H9 (cell line): ENCODE measurements at places on chromosomes 5 and 9.
A peak's percentile ranks its signal among the peaks of the same experiment; 100 is the strongest.

DNA sequence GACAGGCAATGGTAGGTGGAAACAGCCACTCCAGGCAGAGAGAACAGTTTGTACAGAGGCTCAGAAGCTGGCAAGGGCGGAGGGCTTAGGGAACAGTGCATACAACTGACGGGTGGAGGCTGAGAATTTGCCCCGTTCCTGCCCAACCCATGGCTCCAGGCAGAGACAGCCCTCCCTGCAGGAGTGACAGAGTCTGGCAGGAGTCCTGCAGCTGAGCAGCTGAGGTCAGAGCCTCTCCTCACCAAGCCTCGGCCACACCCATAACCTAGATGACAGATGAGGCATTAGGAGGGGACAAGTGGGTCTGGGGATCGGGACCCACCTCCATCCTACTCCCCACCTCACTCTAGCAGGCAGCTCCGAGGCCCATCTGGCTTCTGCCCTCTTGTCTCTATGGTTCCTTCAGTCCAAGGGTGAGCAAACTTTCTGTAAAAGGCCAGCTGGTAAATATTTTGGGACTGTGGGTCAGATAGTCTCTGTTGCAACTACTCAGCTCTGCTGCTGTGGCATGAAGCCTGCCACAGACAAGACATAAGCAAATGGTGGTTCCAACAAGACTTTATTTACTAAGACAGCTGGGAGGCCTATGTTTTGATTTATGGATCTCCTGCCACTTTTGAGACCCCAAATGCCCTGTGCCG lies 83.7 kb downstream of the SH3TC2 start:
- no peak overlapping the region for H3K27ac ChIP-seq
- H3K4me1 ChIP-seq, result peaks cover 11% of the 10 kb centered on the region
- H3K36me3 ChIP-seq, result no peaks in the 10 kb centered on the region; the same call in 2 of the 3 replicates
- no peak overlapping the region for H3K4me3 ChIP-seq
- H3K27me3 ChIP-seq, result no peaks in the 10 kb centered on the region

DNA sequence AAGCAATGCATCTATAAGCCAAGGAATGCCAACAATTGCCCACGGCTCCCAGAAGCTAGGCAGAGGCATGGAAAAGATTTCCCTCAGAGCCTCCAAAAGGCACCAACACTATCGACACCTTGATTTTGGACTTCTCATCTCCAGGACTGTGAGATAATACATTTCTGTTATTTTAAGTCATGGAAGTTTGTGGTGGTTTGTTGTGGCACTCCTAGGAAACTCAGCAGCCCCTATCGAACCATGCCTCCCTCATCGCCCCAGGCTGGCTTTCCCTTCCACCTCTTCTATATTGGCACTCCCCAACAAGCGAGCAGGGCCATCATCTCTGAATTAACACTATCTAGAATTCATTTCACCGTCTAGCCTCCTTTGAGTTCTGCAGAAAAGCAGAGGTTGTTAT lies 33.7 kb upstream of the TAS2R1 start:
- DNase-seq, result no peak
- no peaks in the 10 kb centered on the region for H3K4me1 ChIP-seq
- no peaks in the 10 kb centered on the region for H3K27me3 ChIP-seq
- H3K4me3 ChIP-seq, result no peak overlapping the region
- no peak overlapping the region for H3K27ac ChIP-seq
- H3K36me3 ChIP-seq, result no peaks in the 10 kb centered on the region

DNA sequence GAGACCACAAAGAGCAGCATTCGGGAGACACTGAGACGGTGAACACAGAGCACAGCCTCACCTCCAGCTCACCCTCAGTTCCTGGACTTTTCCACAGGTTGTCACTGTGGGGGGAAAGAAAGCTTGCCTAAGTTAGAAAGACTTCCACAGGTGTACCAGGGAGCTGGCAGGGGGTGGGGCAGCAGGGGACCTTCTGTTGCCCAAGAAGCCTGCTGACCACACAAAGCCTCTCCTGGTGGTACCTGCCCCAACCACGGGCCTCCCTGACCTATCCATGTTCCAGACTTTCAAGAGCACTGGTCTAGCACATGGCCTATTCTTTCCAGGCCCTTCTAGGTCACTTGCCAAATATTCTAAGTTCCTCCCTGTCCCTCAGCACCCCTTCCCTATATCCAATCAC lies 550.8 kb downstream of the BNC2 start:
- H3K27me3 ChIP-seq, result no peaks in the 10 kb centered on the region
- no peaks in the 10 kb centered on the region for H3K4me1 ChIP-seq
- peak; percentile 6 for DNase-seq
- no peak overlapping the region for H3K27ac ChIP-seq
- peaks cover 2% of the 10 kb centered on the region; the same call in 1 of the 3 replicates for H3K36me3 ChIP-seq
- H3K4me3 ChIP-seq, result no peak overlapping the region

- no peak overlapping the region for H3K27ac ChIP-seq
- no peaks in the 10 kb centered on the region for H3K27me3 ChIP-seq
- DNase-seq, result no peak
Measured at GRCh38 chr9:68749135-68749534, 44.1 kb downstream of the PIP5K1B start.

- no peaks in the 10 kb centered on the region for H3K27me3 ChIP-seq
- H3K4me1 ChIP-seq, result no peaks in the 10 kb centered on the region
- H3K36me3 ChIP-seq, result no peaks in the 10 kb centered on the region; the same call in 2 of the 3 replicates
- no peak overlapping the region for H3K4me3 ChIP-seq
- DNase-seq, result no peak
- H3K27ac ChIP-seq, result no peak overlapping the region
Measured at GRCh38 chr9:126061575-126061974, 265.1 kb upstream of the MVB12B start.

DNA sequence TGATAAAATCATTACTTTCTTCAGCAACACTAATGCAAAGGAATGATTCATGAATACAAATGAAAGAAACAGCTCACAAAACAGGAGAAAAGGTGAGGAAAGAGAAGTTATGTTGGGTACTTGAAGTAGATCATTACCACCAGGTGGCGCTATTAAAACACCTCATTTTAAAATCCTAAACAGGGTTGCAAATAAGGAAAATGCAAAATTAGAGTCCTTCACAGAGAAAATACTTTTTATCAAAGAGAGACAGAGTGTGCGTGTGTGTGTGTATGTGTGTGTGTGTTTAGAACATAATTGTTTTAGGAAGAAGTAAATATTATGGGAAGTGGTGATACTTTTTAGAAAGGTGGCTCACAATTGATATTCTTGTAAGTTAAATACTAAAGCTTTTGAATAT lies 49.5 kb upstream of the CD180 start:
- no peak for DNase-seq
- H3K27me3 ChIP-seq, result no peaks in the 10 kb centered on the region
- H3K4me1 ChIP-seq, result no peaks in the 10 kb centered on the region
- H3K27ac ChIP-seq, result no peak overlapping the region
- no peaks in the 10 kb centered on the region for H3K36me3 ChIP-seq
- H3K4me3 ChIP-seq, result no peak overlapping the region

GRCh38 chr5:62132276-62132675 lies 173.7 kb upstream of the KIF2A start:
- no peaks in the 10 kb centered on the region for H3K4me1 ChIP-seq
- DNase-seq, result no peak
- H3K27ac ChIP-seq, result no peak overlapping the region
- no peaks in the 10 kb centered on the region for H3K36me3 ChIP-seq

DNA sequence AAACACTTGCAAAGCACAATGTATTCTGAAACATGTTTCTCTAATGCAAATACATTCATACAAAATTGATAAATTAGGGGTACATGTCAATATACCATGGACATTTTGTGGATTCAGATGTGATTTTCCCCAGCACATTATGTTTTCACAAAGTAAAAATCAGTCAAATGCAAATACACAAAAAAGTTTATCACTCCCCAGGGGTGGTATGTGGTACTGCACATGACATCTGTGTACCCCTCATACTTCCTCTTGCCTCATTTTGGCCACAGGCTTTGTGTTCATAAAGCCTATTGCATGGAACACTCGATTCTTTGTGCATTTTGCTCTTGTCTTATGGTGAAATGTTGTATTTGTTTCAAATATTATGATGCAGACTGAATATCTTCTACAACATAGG lies 116.8 kb upstream of the PDE4D start:
- no peaks in the 10 kb centered on the region for H3K27me3 ChIP-seq
- no peak overlapping the region for H3K4me3 ChIP-seq
- no peak for DNase-seq
- H3K36me3 ChIP-seq, result no peaks in the 10 kb centered on the region

GRCh38 chr9:135328485-135329417 lies 150.8 kb upstream of the PPP1R26 start:
- H3K27me3 ChIP-seq, result no peaks in the 10 kb centered on the region
- no peak for DNase-seq
- H3K36me3 ChIP-seq, result peaks cover 10% of the 10 kb centered on the region

- no peaks in the 10 kb centered on the region; the same call in 1 of the 2 replicates for H3K4me1 ChIP-seq
- H3K27ac ChIP-seq, result no peak overlapping the region
- no peak overlapping the region for H3K4me3 ChIP-seq
- H3K27me3 ChIP-seq, result no peaks in the 10 kb centered on the region
- no peaks in the 10 kb centered on the region for H3K36me3 ChIP-seq
- no peak for DNase-seq
Measured at GRCh38 chr5:43425983-43426382, 13.8 kb upstream of the CCL28 start.

DNA sequence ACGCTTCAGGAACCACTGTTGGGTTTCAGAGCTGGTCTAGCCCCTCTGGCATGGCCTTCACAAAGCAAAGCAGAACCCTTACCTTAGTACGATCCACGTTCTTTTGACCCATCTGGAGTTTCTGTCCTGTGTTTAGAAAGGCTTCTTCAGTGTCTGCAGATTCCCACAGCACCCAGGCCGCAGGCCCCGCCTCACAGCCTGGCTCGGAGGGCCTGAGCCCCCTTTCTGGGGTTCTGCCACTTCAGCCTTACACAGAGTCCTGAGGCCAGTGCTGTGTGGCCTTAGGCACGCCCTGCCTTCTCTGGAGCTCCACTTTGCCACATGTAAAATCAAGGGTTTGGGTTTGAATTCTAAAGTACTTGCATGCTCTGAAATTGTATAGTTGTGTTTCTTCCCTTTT lies 31.6 kb upstream of the PRDM12 start:
- H3K36me3 ChIP-seq, result peaks cover 30% of the 10 kb centered on the region; the same call in 2 of the 3 replicates
- no peaks in the 10 kb centered on the region for H3K27me3 ChIP-seq
- no peak overlapping the region for H3K27ac ChIP-seq
- no peak overlapping the region for H3K4me3 ChIP-seq

- H3K4me3 ChIP-seq, result no peak overlapping the region
- peaks cover 8% of the 10 kb centered on the region for H3K27me3 ChIP-seq
- no peak overlapping the region for H3K27ac ChIP-seq
Measured at GRCh38 chr9:34573599-34574325, 15.8 kb downstream of the CNTFR start.

DNA sequence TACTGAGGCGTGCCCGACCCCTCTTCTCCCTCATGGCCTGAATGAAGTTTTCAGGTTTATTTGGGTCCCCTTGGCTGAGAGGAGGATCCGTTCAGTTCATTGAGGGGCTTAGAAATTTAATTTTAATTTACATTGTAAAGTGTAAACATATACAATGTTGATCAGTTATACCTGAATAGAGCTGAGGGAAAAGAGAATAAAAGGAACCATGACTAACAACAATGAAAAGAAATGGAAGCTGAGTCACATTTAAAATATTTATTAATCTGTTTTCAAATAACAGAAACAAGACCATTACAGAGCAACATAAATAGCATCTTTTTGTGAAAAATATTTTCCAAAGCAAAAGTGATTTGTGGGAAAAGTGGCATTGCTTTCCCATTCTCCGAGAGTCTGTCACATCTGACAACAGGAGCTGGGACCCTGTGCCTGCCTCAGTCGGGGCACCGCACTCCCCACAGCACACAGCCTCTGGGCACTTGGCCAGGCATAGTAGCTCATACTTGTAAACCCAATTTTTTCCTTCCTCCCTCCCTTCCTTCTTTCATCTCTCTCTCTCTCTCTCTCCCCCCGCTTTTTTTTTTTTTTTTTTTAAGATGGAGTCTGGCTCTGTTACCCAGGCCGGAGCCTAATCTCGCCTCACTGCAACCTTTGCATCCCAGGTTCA lies 28.7 kb downstream of the PROP1 start:
- no peaks in the 10 kb centered on the region for H3K27me3 ChIP-seq
- no peak overlapping the region for H3K27ac ChIP-seq
- no peak overlapping the region for H3K4me3 ChIP-seq
- DNase-seq, result no peak
- H3K4me1 ChIP-seq, result no peaks in the 10 kb centered on the region
- H3K36me3 ChIP-seq, result peaks cover 30% of the 10 kb centered on the region

DNA sequence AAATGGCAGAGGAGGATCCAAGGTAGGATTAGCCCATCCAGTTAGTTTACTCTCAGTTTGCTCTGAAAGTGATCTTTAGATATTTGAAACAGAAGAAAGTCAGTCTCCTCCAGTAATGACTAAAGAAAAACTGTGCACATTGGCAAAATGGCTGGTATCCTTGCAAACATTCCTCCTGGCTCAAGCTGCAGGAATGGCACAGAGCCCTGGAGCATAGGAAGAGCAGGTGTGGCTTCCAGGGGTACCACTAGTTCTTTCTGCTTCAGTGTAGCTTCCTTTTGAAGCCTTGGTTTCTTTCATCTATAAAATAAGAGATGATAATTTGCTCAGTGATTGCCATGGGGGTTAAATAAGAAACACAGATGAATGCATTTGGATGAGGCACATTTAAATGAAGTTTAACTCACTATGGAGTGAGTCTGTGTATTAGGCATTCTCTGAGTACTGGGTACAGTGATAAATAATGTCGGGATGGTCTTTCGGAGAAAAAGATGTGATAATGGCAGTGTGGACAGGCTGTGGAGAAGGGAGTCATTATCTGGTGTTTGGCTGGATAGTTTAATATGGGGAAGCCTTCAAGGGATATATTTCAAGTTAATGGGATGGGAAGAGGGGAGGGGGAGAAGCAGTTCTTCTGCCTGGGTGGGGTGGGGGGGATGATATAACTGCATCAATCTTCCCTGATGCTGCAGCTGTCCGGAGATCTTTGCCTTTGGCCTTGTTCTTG lies 217.3 kb upstream of the KLF4 start:
- no peaks in the 10 kb centered on the region for H3K4me1 ChIP-seq
- no peak for DNase-seq
- no peak overlapping the region for H3K27ac ChIP-seq
- H3K36me3 ChIP-seq, result no peaks in the 10 kb centered on the region; the same call in 1 of the 2 replicates

GRCh38 chr5:2133080-2133479 lies 250.4 kb upstream of the IRX4 start:
- no peaks in the 10 kb centered on the region; the same call in 1 of the 2 replicates for H3K4me1 ChIP-seq
- H3K27ac ChIP-seq, result no peak overlapping the region
- no peaks in the 10 kb centered on the region for H3K27me3 ChIP-seq
- H3K36me3 ChIP-seq, result no peaks in the 10 kb centered on the region
- DNase-seq, result no peak

DNA sequence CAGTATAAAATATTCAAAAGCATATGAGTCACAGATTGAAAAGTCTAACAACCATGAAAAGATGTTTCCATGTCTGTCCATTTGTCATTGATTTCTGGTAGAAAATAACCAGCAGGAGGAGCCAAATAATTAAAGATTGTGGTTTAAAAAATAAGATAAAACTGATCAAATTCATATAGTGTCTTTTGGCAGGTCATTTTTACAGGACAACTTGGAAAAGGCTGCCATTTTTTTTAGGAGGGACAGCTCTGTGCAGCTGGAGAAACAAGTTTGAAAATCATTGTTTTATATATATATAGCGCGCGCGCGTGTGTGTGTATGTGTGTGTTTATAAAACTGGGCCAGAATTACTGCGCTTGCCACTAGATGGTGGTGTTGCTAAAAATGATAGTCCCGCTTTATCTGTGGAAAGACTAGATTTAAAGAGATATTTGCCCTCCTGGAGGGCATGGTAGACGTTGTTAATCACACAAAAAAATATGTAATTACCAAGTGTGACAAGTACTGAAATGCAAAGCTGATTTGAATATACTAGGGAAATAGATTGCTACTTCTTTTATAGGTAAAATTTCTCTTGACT lies 1.3 kb upstream of the TRMO start:
- no peaks in the 10 kb centered on the region for H3K4me1 ChIP-seq
- no peaks in the 10 kb centered on the region for H3K36me3 ChIP-seq
- peak overlapping the region; percentile 7; the same call in 1 of the 3 replicates for H3K4me3 ChIP-seq
- peak; percentile 52 for DNase-seq
- H3K27me3 ChIP-seq, result no peaks in the 10 kb centered on the region; the same call in 1 of the 2 replicates
